NCI-H187 (cell line): ENCODE measurements at places on chromosomes 12 and 14.

DNA sequence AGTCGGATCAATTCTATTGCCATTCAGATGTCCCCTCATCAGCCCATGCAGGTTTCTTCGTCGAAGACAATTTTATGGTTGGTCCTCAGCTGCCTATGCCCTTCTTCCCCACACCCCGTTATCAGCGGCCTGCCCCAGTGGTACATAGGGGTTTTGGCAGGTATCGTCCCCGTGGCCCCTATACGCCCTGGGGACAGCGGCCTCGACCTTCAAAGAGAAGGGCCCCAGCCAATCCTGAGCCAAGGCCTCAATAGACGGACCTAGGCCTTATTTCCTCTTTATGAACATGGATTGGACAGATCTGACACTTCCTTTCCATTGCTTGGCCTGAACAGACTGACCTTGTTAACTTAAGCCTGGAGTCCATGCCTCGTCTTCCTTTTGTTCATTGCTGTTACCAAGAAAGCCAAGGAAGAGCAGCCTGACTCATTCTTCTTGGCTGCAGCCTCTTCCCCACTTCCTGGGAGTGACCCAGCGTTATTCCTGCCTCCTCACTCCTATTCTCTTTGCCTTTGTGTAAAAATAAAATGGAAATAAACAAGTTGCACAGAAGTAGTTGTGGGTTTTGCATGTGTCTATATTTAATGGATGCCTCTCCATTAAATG, 156.5 kb upstream of the AMIGO2 start:
- DNase-seq: no peak

DNA sequence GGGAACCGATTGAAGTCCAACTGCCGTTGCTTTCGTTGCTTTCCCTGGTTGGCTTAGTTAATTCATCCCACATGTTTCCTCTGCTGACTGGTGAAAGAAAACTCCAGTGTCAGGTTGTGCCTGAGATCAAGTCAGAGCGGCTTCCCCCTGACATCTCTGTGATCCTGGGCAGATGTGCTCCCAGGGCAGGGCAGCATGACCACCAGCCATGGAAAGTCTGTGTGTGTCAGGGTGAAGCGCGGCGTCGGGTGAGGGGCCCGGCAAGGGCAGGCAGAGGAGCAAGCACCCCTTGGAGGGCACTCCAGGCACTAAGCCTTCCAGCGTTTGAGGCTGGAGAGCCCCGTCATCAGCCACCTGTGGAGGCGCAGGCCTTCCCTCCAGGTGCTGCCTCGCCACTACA, 54.5 kb upstream of the IGF1 start:
- DNase-seq: no peak

GRCh38 chr12:15664491-15664890, 124.7 kb downstream of the EPS8 start:
- no peak for DNase-seq

GRCh38 chr14:90396341-90397339, at the start of gene CALM1:
Gene CALM1 (plus strand): TSS chr14:90397029. CDS start chr14:90397231, 202 bp downstream.
- DNase-seq: peak; percentile 92

- DNase-seq: no peak
These were observed 64.6 kb downstream of the KIF21A start for GRCh38 chr12:39378341-39378740.

- no peak for DNase-seq
These were observed 199.9 kb downstream of the STXBP6 start for GRCh38 chr14:24850072-24850471.

DNA sequence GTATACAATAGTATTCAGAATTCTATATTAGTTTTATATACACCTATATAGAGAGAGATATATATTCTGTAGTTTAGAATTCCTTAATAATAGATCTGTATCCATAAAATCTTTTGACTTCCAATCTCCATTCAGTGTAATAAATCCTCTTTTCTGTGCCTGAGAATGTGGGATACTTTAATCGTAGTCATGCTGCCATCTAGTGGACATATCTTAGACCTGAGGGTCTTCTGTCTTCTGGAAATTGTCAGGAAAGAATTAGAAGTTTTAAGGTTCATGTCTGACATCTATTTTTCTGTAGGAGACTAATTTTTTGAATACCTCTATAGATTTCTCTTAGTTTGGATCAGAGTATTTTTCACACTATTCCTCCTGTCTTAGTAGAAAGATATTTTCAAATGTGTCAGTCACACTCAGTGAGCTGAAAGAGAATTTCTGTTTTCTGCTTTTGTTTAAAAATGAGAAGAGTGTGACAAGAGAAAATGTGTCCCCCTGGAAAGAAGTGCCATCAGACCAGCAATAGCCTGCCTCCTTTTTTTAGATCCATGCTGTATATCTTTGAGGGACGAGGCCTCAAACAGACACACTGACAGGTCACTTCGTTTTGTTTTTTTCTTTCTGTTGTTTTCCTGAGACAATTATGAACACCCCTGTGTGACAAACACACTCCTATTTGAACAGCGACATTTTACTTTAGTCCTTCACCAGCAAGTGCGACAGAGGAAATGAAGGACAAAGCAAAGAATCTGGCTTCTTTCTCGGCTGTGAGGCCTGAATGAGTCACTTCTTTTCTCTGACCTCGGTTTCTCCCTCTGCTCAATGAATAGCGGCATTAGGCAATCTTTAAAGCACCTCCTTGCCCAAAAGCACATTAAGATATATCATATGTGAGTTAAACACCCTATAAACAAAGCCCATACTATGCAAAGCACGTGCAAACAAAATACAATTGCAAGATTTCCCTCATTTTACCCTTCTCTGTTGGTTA, 96.3 kb downstream of the GALC start:
- peak; percentile 38 for DNase-seq

DNA sequence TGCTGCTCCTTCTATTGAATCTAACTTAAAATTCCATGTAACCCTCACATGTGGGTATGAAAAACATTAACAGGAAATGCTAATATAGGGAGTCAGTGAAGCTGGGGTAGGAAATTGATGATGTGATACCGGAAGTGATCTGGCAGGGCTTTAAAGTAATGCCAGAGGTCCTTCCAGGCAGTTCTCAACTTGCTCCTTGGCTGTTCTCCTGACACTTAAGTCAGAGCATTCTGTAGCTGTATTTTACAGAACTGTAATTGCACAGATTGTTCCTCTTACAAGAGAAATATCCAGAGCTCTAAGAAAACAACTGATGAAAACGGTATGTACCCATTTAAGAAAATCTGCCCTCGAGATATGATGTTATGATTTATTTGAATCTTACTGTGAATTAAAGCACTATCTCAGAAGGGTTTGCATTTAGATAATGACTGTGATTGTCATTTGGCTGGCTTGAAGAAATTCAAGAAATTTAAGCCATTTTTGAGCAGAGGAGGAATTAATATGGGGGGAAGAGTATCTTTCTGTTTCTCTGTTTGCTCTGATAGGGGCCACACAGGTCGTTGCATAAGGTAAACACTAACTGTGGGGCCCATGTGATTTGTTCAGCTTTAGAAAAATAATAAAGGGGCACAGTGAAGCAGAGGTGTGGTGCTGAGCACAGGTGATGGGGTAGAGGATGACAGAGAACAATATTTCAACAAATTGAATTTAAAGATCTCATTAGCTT, 88.4 kb downstream of the BBS10 start:
- DNase-seq: no peak

GRCh38 chr12:27319848-27320247, 12.8 kb upstream of the BMAL2 start:
- no peak for DNase-seq

GRCh38 chr12:64639466-64639865, 29.2 kb downstream of the RASSF3 start:
- no peak for DNase-seq

GRCh38 chr12:47799357-47799955, 20.2 kb downstream of the HDAC7 start:
- DNase-seq: no peak

- peak; percentile 55 for DNase-seq
These were observed 724 bp upstream of the CS start for GRCh38 chr12:56300644-56301464.

DNA sequence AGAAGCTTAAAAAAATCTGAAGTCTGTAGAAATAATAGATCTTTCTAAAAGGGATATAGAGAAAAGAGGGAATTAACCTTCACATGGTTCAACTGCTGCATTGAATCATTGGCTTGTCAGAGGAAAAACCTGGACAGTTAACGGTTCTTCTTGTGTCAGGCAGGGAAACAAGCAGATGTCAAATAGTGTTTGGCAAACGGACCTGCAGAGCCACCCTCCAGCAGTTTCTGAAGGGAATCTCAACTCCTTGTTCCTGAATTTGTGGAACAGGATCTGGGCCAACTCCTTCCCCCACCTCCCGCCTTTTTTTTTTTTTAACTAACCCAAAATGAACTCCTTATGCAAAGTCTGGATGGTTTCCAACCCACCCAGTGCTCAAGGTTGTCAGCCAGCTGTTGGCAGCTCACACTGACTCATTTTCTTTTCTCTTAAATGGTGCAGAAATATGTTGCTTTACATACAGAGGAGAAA, 187.3 kb downstream of the CAND1 start:
- no peak for DNase-seq

DNA sequence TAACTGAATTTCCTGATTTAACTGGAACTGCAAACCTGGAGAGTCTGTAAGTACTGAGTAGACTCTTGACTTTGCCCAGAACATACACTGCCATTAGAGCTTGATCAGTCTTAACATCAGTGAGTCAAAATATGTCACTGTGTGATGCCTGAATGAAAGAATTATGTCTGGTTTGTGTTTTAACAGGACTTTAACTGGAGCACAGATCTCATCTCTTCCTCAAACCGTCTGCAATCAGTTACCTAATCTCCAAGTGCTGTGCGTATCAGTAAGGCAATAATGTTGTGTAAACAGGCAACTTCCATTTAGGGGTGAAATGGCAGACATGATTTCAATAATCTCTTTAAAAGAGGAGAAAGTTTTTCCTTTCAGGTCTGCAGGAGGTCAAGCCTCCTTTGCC, 97.0 kb downstream of the ZFC3H1 start:
- DNase-seq: no peak

DNA sequence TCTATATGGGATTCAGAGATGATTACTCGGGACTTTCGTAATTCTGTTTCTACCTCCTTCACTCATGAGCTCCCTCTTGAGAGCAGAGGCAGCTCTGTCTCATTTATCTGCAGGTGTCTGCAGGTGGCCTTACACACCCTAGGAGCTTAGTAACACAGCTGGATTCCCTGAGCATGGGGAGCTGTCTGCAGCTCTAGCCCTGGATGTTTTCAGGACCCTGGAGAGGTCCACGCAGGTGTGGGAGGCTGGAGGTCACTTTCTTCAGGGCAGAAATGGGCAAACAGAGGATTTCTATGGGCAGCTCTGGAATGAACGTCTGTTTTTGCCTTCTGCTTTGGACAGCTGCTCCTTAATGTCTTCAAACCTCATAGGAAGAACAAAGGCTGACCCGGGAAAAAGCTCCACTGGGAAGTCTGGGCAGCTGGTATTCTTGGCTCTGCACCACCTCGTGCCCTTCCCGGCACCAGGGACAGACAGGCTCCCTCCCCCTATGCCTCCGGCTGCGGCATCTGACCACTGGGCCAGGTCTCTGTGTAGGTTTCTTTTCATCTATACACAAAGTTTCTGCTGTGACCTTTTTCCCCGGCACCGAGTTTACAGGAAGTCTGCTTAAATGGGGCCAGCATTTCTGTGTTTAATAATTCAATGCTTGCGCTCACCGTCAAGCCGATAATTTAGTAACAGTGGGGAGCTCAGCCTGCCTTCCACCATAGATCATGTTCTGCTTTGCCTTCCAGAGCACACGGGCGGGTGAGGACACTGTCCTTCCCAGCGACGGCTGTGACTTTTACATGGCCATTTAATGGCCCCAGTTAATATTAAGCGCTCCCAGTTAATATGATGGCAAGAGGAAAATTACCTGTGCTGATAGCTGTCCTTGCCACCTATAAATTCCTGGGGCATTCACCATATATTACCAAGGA, 320.2 kb upstream of the SFSWAP start:
- DNase-seq: no peak

DNA sequence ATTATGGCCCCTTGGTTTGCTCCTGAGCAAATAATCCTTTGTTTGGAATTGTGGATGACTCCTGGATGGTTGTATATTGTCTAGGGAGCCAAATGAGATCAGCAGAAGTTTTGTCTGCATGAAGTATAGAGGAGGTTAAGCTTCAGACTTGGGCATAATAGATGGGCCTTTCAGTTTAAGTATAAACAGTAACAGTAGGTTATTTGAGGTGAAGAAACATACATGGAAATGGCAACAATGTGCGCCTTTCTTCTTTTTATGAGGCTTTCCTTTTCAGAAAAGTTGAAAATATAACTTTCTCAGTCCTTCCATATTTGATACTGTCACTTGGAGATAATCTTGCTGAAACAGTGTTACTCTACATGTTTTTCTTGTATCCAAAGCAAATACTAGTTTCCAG, 63.7 kb upstream of the PPP1R12A start:
- no peak for DNase-seq
